ENCODE measurements at places on chromosomes 4 and X. TPM values are rescaled to one million over a fixed set of nuclear protein-coding genes. Genes with fewer than 3 reads are reported as not detected.

The ZCCHC18 gene
- total RNA-seq = not detected

The PAGE2 gene
- not detected for total RNA-seq

The ASB9 gene
- total RNA-seq = 2.6 TPM

The HAND2 gene
- not detected for total RNA-seq

The FMR1NB gene
- not detected for total RNA-seq

The SH3D19 gene
- total RNA-seq = 39.3 TPM

The TMEM150C gene
- total RNA-seq = 0.42 TPM

The ZNF81 gene
- 1.3 TPM for total RNA-seq

The MAGEA1 gene
- not detected for total RNA-seq

The FABP2 gene
- not detected for total RNA-seq
